ENCODE measurements at places on chromosomes 16 and 17.

GRCh38 chr17:7479213-7480088 lies at the start of gene ZBTB4:
ZBTB4 (minus strand) TSS chr17:7479631; CDS start chr17:7466801, 12,830 bp downstream.
- peak; percentile 61 for DNase-seq

DNA sequence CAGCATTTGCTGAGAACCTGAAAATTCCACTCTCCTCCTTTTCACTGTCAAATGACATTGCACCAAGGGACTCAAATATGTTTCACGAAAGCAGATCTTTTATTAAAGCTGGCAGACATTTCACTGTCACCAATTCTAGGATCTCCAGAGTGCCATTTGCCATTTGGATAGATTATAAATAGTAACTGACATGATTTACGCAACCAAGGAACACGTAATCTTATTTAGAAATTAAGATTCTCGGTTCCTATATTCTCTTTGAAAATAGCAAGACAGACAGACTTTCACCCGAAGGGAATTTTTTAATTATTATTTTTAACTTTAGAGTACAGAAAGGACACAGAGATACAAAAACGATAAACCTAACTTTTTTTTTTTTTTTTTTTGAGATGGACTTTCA lies 49.6 kb downstream of the ANKFY1 start:
- DNase-seq: no peak

- no peak for DNase-seq
These were observed 60.1 kb upstream of the ZNF750 start for GRCh38 chr17:82899941-82900340.

DNA sequence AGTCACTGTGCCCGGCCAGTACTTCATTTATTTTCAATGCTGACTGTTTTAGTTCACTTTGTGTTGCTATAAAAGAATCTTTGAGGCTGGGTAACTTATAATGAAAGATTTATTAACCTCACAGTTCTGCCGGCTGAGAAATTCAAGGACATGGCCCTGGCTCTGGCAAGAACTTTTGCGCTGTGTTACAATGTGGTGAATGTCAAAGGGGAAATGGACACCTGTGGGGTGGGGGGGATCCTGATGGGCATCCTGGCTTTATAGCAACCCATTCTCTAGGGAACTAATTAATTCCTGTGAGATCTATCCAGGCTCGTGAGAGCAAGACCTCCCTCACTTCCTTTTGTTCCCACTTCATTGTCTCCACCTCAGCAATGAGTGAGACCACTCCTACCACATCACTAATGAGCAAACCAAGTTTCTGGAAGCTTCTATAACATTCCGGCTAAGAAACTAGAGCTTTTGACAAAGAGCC lies 17.1 kb upstream of the CDH3 start:
- no peak for DNase-seq

Data from stimulated activated CD4-positive, alpha-beta T cell treated with anti-CD3 and anti-CD28 coated beads, Interleukin-12 subunit alpha, Interleukin-12 subunit beta, amount 100 ng/mL, for 4 hours (primary cell).